SHP77 (cell line): ENCODE measurements at places on chromosomes 7 and 10.

GRCh38 chr7:39504963-39505362 is 61.2 kb upstream of the YAE1 start:
- peak; percentile 34 for DNase-seq

DNA sequence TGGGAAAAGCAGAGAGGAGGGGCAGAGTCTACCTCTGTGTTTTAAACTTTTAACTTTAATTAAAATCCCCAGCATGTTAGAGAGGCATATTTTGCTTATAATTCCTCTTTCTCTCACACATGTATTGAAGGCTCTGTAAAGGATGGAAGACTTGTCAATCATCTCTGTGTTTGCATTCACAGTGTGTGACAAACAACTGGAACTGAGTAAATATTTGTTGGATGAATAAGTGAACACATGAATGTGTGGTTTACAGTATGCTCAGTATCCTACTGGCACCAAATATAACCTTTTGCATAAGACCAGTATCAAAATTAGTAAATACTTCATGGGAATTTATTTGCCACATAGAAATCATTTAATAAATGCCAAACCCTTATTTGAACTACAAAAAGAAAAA is 829.0 kb downstream of the GRID1 start:
- no peak for DNase-seq

GRCh38 chr10:59517996-59518395 is 155.6 kb upstream of the FAM13C start:
- no peak for DNase-seq

DNA sequence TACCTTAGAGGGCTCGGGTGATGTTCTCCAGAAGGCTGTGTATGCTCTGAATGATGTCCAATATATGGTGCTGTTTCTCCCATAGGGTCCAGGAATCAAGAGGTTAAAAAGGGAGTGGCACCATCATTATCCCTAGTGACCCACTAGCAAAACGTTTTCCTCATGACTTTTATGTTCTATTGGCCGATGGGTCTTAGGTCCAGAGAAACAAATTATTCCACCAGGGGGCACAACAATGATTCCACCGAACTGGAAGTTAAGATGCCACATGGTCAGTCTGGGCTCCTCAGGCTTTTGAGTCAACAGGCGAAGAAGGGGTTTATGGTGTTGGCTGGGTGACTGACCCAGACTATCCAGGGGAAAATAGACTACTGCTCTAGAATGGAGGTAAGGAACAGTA is 256.1 kb downstream of the COBL start:
- no peak for DNase-seq

GRCh38 chr7:84281518-84281917 is 86.9 kb upstream of the SEMA3A start:
- DNase-seq, result no peak

DNA sequence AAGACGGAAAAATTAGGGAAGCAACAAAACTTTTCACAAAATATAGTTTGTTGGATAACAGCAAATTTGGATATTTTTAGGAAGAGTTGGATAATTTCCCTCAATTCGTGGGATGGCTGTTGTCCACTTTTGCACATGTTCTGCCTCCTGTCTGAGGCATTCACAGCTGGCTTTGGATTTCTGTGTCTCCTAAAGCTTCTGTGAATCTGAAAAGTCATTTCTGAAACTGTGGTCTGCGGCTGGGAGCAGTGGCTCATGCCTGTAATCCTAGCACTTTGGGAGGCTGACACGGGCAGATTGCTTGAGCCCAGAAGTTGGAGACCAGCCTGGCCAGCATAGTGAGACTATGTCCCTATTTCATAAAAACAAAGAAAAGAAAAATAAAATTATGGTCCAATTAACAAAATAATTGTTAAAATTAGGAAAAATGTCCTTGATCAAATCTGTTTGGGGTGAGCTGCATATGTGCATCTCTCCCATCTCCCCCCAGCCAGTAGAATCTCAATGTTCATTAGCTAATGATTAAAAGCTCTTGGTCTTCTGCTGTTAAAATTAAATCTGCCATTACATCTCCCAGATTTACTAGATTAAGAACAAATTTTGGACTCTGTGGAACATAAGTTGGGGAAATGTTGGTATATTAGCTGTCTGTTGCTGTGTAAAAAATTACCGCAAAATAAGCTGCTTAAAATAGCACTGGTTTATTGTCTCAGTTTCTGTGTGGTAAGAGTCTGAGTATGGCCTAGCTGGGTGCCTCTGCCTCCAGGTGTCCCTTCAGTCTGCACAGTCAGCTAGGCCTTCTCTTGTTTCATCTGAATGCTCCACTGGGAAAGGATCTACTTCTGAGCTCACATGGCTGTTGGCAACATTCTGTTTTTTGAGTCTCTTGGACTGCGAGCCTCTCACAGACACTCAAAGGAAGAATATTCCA is 332.0 kb upstream of the FZD1 start:
- DNase-seq, result no peak

GRCh38 chr7:125218076-125218475 is 288.5 kb upstream of the POT1 start:
- no peak for DNase-seq

DNA sequence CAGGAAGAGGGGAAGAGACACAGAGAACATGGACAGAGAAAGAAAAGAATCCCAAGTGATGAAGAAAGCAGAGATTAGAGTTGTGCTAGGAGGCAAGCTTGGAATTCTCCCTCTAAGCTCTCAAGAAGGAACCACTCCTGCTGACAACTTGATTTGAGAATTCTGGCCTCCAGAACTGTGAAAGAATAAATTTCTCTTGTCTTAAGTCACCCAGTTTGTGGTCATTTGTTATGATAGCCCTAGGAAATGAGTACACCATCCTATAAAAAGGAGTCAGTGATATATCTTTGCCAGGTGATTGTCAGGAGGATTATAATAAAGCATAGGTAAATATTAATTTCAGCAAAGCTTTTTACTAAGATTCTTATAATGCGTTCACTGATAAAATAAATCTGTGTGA is 82.7 kb upstream of the TFEC start:
- no peak for DNase-seq

- no peak for DNase-seq
Measured at GRCh38 chr10:131706952-131707351, 193.9 kb upstream of the PPP2R2D start.
